Left ventricle myocardium superior (tissue), 1 donor: ENCODE measurements at places on chromosomes 7 and 10. TPM values are rescaled to one million over a fixed set of nuclear protein-coding genes. Genes with fewer than 3 reads are reported as not detected.

The STEAP1 gene
- 1.5 TPM for total RNA-seq

The HOXA4 gene
- total RNA-seq: 0.15 TPM

The HGF gene
- total RNA-seq: 2.4 TPM

The CD36 gene
- total RNA-seq: 1,393 TPM

The NACAD gene
- total RNA-seq: 3.5 TPM

The RPEL1 gene
- total RNA-seq: not detected

The AVL9 gene
- total RNA-seq: 12.8 TPM

The GPER1 gene
- total RNA-seq: 2.8 TPM

The DNAH11 gene
- total RNA-seq: 0.12 TPM

The IMPDH1 gene
- total RNA-seq: 20.7 TPM

The TMEM229A gene
- not detected for total RNA-seq

The TRPV6 gene
- 0.05 TPM for total RNA-seq

The TDRD1 gene
- 2.7 TPM for total RNA-seq

The PTPRZ1 gene
- 0.72 TPM for total RNA-seq

The SPAM1 gene
- not detected for total RNA-seq

The HILPDA gene
- total RNA-seq: 6.9 TPM

The LIPN gene
- 0.22 TPM for total RNA-seq

The GPNMB gene
- 339 TPM for total RNA-seq

The MINDY3 gene
- total RNA-seq: 18.5 TPM

The OPN1SW gene
- not detected for total RNA-seq

The CSGALNACT2 gene
- total RNA-seq: 7.7 TPM

The STK31 gene
- not detected for total RNA-seq

The INHBA gene
- total RNA-seq: 1.5 TPM

The PRXL2A gene
- 119 TPM for total RNA-seq

The OPN4 gene
- total RNA-seq: 0.25 TPM

The WNT8B gene
- not detected for total RNA-seq

The HKDC1 gene
- not detected for total RNA-seq

The SOSTDC1 gene
- total RNA-seq: 1.4 TPM

The ZKSCAN1 gene
- 33.3 TPM for total RNA-seq

The RASA4B gene
- total RNA-seq: 7.5 TPM

The ZNF804B gene
- not detected for total RNA-seq

The TFR2 gene
- not detected for total RNA-seq

The GRM8 gene
- total RNA-seq: not detected

The HECW1 gene
- total RNA-seq: not detected

The PLXNA4 gene
- total RNA-seq: 19.2 TPM

The SPRN gene
- total RNA-seq: not detected

The SH2D4B gene
- total RNA-seq: not detected

The NPY4R gene
- not detected for total RNA-seq

The PCDH15 gene
- total RNA-seq: 0.25 TPM

The CALHM3 gene
- not detected for total RNA-seq

The STAG3 gene
- total RNA-seq: 0.74 TPM

The MAGI2 gene
- 3.6 TPM for total RNA-seq

The GARIN1A gene
- total RNA-seq: 0.97 TPM
